ENCODE measurements at places on chromosomes 2 and 18.
A peak's percentile ranks its signal among the peaks of the same experiment; 100 is the strongest.

GRCh38 chr2:73077424-73077795, 5.9 kb upstream of the SFXN5 start:
- DNase-seq: no peak

DNA sequence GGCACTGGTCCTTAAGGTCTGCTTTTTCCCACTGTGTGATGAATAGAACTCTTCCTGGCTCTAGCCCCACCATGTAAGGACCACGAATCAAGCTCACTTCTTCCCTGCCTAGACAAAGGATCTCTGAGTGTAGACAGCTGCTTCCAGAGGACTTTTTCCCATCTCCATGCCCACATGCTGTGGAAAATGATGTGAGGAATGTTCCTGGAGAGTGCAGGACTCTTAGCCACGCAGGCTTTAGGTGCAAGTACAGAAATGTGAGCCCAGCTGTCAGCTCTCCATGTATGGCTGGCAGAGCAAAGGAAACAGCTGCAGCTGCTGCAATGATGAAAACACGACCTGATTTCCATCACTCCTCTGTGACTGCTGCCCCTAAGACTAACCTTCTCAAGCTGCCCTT, 35.5 kb downstream of the NXPH2 start:
- DNase-seq: no peak

DNA sequence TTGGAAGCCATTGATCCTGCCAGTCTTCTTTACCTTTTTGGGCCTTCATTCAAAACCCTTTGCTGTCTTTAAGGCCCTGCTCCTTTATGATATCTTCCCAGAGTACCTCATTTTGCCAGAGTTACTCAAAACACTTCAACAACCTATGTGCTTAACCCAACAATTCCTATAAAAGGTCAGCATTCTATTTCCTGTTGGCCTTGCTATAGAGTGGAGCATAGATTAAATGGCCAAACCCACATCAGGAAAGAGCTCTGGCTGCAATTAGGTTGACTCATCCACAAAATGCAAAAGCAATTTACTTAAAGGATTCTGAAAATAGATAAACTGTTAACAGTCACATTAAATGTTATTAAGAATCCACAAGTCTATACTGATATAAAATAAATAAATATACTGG, 21.2 kb downstream of the MRPL33 start:
- DNase-seq: no peak

DNA sequence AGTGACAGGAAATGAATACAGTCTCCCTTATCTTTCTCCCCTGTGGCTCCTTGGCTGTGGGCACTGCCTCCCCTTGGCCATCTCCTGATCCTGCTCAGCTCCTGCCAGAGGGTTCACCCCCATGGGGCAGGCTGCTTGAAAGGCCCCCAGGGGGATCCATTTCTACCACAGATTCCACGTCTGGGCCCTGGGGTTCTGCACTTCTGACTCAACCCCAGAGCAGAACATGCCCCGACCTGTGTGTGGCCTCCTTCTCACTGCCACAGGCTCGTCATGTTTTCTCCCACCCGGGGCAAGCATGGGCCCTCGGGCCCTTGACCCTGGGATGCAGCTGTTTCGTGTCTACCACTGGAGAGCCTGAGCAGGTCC, 122.2 kb downstream of the ACKR3 start:
- DNase-seq: no peak

DNA sequence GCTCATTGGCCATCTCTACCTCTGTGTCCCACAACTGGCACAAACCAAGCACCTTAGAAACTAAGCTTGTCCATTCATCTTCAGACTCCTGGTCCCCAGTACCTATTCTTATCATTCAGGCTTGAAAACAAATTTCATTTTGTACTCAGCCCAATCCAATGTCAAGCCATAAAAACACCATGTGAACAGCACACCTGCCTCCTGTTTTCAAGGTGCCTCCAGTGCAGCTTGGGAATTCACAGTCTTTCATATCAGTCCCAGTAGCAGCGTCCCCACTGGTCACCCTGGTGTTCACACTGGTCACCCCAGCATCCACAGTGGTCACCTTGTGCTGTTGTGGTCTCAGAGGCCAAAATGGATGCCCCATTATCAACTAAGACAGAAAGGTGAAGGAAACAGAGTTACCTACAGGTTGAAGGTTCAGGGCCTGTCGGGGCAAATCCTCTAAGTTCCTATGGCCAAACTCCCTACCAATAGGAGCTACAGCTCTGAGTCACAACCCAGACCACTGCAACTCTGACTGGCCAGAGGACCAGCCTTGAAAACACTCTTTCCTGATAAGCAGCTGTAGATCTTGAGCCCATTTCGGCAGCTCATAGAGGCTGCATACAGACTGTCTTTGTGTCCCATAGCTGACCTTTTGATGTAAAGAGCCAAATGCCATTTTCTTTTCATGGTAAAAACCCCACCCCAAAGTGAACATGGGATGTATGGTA, 259.5 kb upstream of the RAB12 start:
- DNase-seq: no peak

- DNase-seq: no peak
These were observed 90.4 kb upstream of the SLC35G4 start for GRCh38 chr18:11518788-11519685.

DNA sequence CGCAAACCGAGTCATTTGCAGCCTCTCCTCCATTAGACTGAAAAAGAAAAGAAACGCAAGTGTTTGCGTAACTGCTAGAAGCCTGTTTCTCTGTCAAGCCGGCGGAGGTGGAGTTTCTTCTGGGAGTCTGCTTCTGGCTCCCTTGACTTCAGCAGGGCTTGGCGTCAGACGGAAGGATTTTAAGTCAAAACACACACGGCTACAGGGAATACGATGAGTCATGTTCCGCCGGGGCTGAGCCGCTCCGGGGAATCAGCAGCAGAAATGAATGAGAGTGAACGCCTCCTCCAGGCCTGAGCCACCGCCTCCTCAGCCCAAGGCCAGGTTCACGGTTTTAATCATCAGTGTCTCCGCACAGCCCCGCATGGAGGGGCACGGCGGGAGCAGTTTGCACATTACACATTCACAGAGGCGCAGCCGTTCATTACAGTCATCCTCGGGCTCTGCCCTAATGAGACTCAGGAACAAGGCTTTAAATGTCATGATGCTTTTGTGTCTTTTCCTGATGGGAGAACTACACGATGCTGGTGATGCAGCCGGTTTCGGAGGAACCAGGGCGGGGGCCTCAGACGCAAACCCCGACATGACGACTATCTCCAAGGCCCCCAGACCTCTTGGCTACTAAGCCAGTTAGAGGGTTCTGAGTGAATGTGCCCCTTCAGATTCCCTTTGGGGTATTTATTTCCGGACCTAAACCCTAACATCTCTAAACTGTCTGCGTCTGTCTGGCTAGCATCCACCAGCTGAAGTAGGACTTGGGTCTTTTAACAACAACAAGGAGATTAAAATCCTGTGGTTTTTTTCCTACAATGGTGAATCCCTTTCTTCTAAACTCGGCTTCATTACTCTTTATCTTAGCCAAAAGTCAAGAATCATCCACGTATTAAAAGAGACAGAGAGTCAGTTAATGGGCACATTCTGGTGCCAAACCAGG, 11.1 kb upstream of the SCG2 start:
- DNase-seq: no peak

GRCh38 chr2:109467701-109468100, 146.1 kb downstream of the SEPTIN10 start:
- DNase-seq: no peak

- no peak for DNase-seq
These were observed 1.2 kb downstream of the CBLN2 start for GRCh38 chr18:72542984-72543356.

DNA sequence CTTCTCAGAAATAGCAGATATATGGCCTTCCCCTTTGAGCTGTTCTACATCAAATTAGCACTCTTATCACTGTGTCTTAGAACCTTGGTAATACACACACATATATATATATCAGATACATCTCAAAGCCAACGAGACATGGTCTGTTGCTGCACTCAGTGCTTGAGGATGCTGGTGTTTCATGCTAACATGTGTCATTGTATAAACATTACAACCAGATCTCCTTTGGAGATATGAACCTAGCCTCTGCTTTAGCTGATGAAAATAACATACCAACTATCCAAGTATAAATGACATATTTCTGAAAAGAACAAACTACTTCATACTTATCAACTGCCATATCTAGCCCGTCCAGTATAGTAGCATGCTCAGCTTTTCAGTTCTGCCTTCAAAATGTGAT, 226.7 kb upstream of the HNRNPA3 start:
- DNase-seq: no peak

DNA sequence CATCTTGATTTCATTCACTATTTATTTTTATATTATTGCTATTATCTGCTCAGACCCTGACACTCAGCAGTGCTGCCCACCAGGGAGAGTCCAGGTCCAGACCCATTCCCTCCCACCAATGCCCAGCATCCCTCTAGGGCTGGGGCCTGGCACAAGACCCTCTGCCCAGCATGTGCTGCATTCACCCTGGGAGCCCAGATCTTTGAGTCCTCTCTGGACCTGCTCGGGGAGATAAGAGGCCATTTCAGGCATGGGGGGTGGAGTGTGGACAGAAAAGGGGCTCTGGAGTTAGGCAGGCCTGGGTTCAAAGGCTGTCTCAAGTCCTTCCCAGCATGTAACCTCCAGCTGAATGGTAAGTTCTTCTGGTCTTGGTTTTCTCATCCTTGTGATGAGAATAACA, 209.6 kb downstream of the CYP26B1 start:
- no peak for DNase-seq

DNA sequence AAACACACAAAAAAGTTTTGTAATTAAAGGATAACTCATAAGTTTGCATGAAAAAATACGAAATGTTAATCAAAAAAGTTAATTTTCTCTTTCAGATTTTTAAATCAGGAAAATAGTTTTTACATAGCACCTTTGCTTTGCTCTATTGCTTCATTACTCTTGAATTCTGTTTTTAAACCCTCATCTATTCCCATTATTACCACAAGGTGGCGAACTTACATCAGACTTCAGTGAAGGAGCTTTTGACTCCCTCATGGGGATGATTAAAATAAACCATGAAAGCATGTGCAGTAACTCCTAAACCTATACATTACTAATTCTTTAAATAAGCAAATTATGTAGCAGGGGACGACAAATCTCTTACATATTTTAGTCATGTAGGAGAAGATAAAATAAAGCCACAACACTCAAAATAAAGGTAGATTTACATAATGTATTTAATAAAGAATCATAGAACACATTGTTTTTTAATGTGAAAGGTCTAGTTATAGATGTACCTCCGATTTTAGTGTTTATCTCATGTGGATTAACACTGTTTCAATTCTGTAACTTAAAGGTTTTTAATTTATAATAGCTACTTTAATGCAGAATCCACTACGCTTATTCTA, 105.2 kb downstream of the NETO1 start:
- no peak for DNase-seq

- no peak for DNase-seq
These were observed 766 bp downstream of the TMEM17 start for GRCh38 chr2:62505109-62505749.

DNA sequence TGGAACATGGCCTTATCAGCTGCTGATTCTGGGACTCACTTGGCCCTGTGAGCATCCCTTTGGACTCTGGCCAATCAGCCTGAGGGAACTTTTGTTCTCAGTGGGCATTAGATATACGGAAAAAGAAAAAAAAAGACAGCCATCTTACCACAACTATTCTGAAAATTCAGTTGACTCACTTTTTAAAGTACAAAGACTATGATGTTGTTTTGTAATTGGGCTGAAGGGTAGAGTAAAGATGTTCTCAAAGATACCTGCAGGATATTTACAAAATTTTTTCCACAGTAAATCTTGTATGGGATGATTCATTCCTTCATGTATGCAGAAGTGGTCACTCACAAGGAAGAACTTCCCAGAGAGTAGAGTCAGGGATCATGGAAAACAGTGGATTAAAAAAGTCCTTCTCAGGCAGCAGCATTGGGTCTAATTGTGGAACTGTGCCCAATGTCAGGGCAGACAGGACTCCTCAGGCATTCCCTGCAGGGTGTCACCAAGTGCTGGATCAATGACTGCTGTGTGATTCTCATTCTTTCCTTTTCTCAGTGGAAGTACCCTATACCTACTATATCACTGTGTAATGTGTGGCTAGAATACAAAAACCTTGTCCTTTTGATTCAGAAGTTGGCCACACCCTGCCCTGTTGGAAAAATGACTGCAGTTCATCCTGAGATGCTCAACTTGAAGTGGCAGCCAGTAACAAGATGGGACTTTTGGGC, 35.4 kb downstream of the SULT1C4 start:
- no peak for DNase-seq

- DNase-seq: no peak
These were observed 35.2 kb downstream of the CYRIA start for GRCh38 chr2:16630463-16630862.

- DNase-seq: no peak
These were observed 261.3 kb downstream of the CLIP4 start for GRCh38 chr2:29376541-29376940.

- peak; percentile 56 for DNase-seq
These were observed at the start of gene CD28 for GRCh38 chr2:203706403-203706802. Gene CD28 (plus strand): TSS chr2:203706639. CDS start chr2:203706697, 58 bp downstream.

- no peak for DNase-seq
These were observed 4.5 kb upstream of the DYM start for GRCh38 chr18:49464718-49465598.

Data from stimulated activated CD4-positive, alpha-beta T cell treated with anti-CD3 and anti-CD28 coated beads, Interleukin-1b, Interleukin-23, amount 100 ng/mL, for 4 hours (primary cell).